ENCODE measurements at places on chromosomes 2 and 18. TPM values are rescaled to one million over a fixed set of nuclear protein-coding genes. Genes with fewer than 3 reads are reported as not detected.

DNA sequence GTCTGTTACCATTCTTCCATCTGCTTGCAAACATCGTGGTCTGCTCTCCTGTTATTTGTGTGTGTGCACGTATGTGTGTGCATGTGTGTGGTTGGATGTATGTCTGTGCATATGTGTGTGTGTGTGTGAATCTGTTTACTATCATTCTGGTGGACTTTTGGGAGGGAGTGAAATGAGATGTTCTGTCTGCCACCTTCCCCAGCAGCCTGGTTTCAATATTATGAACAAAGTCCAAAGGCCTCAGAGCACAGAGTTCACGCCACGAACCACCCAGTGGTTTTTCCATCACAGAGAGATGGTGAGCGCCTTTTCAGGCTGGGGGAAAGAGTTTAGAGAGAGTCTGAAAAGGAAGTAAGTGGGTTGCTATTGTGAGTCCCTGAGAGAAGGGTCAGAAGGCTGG, 67.1 kb upstream of the YWHAQ start:
- no peaks in the 10 kb centered on the region for H3K4me1 ChIP-seq
- no peak overlapping the region for H3K27ac ChIP-seq
- no peak overlapping the region for H3K4me3 ChIP-seq
- H3K36me3 ChIP-seq = no peaks in the 10 kb centered on the region
- H3K27me3 ChIP-seq = no peaks in the 10 kb centered on the region

Gene VIL1
- polyA plus RNA-seq = not detected

DNA sequence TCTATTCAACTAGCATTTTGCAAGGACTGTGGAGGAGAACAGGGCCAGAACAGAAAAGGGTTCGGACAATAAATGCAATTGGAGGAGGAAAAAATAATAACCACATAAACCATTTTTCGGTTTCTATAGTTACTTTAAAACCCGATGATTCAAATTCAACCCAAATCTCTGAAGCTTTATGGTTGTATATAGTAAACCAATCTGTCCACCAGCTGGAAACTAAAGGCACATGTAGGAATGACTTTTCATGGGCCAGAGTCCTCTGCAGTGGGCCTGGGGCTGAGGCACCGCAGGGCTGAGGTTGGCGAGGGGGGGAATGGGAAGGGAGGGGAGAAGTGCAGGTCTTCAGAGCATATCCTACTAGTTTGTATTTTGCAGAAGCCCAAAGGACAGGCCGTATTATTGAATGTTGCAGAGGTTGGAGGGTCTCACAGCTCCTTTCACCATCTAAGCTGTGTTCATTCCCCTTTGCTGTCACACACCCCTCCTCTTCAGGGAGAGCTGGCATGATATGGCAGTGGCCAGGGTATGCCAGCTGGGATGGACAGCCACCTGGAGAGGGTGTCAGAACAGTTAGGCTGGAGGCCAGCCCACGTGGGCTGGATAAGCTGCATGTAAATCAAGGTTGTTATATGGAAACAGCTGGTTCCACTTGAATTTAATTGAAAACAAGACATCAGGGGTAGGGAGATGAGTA, 267.1 kb downstream of the PRKCE start:
- peaks cover 5% of the 10 kb centered on the region for H3K4me1 ChIP-seq
- H3K27ac ChIP-seq = no peak overlapping the region
- no peak for DNase-seq
- H3K4me3 ChIP-seq = no peak overlapping the region

Gene LYG1
- 1.7 TPM for polyA plus RNA-seq

GRCh38 chr18:29147944-29148343, 971.0 kb upstream of the CDH2 start:
- H3K4me1 ChIP-seq = peaks cover 1% of the 10 kb centered on the region
- no peak overlapping the region for H3K4me3 ChIP-seq
- no peak overlapping the region for H3K27ac ChIP-seq
- no peaks in the 10 kb centered on the region for H3K27me3 ChIP-seq
- H3K36me3 ChIP-seq = no peaks in the 10 kb centered on the region

Gene HES6
- polyA plus RNA-seq = 2.2 TPM

DNA sequence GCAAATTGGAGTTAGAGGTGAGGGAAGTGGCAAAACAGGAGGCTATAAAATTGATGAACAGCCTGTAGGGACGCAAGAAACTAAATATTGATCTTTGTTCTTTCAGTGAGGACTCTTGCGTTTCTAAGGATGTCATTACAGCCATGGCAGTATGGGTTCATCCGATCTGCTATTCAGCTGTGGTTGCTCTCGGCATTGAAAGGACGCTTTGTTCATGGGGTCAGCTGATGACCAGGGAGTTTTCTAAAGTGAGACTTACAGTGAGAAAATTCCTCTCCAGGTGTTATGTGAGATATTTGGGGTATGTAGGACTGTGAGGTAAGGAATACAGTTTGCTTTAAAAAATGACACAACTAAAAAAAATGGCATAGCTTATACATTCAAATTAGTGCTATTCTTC, 52.7 kb upstream of the PELI1 start:
- H3K27ac ChIP-seq = no peak overlapping the region
- H3K4me1 ChIP-seq = no peaks in the 10 kb centered on the region
- DNase-seq = no peak
- H3K4me3 ChIP-seq = no peak overlapping the region

- H3K4me3 ChIP-seq = no peak overlapping the region
- no peaks in the 10 kb centered on the region for H3K36me3 ChIP-seq
- no peak overlapping the region for H3K27ac ChIP-seq
These were observed 5.9 kb downstream of the OBSL1 start for GRCh38 chr2:219565130-219566080.

- no peaks in the 10 kb centered on the region for H3K36me3 ChIP-seq
- no peaks in the 10 kb centered on the region for H3K27me3 ChIP-seq
- H3K27ac ChIP-seq = peak overlapping the region; percentile 12
- DNase-seq = peak; percentile 72
These were observed 437.4 kb downstream of the MEIS1 start for GRCh38 chr2:66872081-66872985.

Gene SATB2
- polyA plus RNA-seq = 0.62 TPM

Gene CNGA3
- polyA plus RNA-seq = not detected

DNA sequence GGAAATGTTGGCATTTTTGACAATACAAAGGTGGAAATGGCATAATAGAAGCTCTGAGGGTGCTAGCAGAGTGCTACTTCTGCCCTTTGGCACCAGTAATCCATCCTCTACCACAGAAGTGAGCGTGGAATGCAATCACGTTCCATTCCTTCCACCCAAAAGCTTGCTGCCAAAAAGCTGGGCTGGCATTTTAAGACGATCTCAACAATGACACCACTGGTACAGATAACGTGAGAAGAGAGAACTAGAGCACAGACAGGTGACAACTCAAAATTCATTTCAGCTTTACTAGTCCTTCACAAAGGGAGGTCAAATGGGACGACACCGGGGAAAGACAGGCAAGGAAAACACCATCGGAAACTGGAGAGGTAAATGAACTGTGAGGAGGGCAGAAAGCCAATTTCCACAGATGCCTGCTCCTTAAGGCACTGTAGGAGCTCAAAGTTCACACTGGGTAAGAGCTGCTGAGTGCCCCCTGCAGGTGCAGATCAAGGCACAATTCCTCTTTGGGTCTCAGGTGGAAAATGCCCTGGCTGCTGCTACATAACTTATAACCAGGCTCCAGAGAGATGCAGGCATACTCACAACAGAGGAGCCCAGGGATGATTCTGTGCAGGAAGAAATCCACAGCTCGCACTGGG, 50.7 kb upstream of the RNU4ATAC start:
- H3K4me1 ChIP-seq = no peaks in the 10 kb centered on the region
- no peaks in the 10 kb centered on the region for H3K27me3 ChIP-seq
- DNase-seq = peak; percentile 44
- no peaks in the 10 kb centered on the region for H3K36me3 ChIP-seq

Gene ZNF407
- 3.7 TPM for polyA plus RNA-seq

Gene PLCD4
- 2.2 TPM for polyA plus RNA-seq

DNA sequence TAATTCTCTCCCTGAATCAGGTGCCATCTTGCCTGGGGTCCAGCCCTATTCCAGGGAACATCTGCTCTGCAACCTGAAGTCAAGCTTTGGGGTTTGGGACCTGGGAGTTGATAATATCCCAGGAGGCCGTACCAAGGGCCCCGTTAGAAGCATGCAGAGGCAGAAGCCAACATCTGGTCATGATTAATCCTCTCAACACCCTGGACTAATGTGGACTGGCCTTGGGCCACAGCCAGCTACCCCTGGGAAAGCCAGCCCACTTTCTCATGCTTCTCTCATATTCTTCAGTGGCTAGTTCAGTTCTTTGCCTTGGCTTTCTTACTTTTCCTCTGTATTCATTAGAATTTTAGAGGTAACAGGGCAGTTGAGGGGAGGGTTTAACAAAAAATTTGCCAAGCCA, 515.6 kb upstream of the NRP2 start:
- no peak overlapping the region for H3K4me3 ChIP-seq
- H3K27me3 ChIP-seq = no peaks in the 10 kb centered on the region
- H3K27ac ChIP-seq = no peak overlapping the region
- peaks cover 6% of the 10 kb centered on the region for H3K4me1 ChIP-seq
- no peaks in the 10 kb centered on the region for H3K36me3 ChIP-seq

- peak overlapping the region; percentile 99 for H3K27ac ChIP-seq
- peak; percentile 68 for DNase-seq
- H3K4me3 ChIP-seq = peak overlapping the region; percentile 95
These were observed 19.1 kb upstream of the IL18R1 start for GRCh38 chr2:102336502-102336945.

GRCh38 chr18:59502274-59503175, 143.5 kb upstream of the LMAN1 start:
- DNase-seq = no peak
- no peaks in the 10 kb centered on the region for H3K27me3 ChIP-seq
- no peaks in the 10 kb centered on the region for H3K4me1 ChIP-seq
- no peak overlapping the region for H3K27ac ChIP-seq
- H3K36me3 ChIP-seq = no peaks in the 10 kb centered on the region
- no peak overlapping the region for H3K4me3 ChIP-seq

DNA sequence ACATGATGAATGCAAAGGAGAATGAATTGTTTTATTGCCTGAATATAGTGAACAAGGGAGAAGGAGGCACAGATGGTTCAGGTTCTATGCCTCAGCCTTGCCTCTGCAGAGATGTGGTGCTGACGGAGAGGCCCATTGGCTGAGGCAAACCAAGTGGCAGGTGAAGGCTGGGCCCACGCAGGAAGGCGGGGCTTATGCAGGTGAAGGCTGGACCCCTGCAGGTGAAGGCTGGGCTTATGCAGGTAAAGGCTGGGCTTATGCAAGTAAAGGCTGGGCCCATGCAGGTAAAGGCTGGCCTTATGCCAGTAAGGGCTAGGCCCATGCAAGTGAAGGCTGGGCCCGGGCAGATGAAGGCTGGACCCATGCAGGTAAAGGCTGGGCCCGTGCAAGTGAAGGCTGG, 414.7 kb downstream of the LRATD1 start:
- H3K4me1 ChIP-seq = no peaks in the 10 kb centered on the region
- no peak for DNase-seq

Gene TCF7L1
- polyA plus RNA-seq = 8.5 TPM

DNA sequence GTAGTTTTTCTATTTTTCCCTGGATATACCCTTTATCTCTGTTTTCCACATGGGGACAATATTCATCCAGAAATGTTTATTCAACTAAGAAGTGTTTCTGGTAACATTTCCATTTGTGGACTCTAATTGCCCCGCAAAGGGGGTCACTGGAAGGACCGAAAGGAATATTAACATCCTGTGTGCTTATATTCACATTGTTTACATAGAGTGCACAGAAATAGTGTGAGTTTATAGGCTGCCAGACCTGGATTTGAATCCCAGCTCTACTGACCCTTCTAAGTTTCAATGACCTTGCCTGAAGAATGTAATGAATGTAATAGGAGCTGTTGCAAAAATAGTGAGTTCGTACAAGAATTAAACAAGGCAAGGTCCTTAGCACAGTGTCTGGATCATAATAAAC, 152.9 kb upstream of the NCKAP5 start:
- H3K27me3 ChIP-seq = no peaks in the 10 kb centered on the region
- H3K36me3 ChIP-seq = no peaks in the 10 kb centered on the region
- no peak overlapping the region for H3K4me3 ChIP-seq
- no peak overlapping the region for H3K27ac ChIP-seq
- DNase-seq = no peak

- H3K27ac ChIP-seq = no peak overlapping the region
- no peaks in the 10 kb centered on the region for H3K36me3 ChIP-seq
- H3K4me3 ChIP-seq = no peak overlapping the region
These were observed 408.0 kb upstream of the RGPD4 start for GRCh38 chr2:107418708-107419107.

DNA sequence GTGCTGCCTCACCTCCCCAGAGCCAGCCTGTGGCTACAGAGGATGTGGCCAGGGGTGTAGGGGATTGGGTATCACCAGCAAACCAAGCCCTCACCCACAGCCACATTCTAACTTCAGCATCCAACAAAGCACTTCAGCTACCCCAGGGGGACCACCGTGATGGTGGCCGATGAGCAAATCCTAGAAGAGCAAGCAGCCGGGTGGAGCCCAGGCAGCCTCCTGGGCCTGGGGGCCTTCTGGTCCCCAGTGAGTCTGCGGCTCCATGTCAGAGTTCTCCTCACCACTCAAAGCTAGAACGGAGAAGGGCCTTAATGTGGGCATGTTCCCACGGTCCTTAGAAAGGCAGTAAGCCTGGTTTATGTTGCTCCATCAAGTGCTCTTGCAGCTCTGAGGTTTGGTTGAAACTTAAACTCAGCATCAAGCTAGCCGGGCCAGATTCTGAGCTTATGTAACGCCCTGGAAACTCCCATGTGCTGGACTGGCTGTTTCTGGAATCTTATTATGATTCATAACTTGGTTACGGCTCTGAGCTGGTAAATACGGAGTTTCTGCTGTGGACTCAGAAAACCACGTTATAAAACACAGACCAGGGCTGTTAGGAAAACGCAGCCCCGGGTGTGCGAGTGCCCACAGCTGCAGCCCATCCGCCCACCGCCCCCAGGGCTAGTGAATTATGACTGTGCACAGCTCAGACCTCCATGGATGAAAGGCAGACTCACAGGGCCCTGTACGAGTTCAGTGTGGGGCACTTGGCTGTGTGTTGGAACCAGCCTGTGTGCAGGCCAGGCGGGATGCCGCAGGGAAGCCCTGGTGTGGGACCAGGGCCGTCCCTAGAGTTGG, 99.8 kb downstream of the SEPTIN10 start:
- no peak overlapping the region for H3K27ac ChIP-seq
- H3K36me3 ChIP-seq = no peaks in the 10 kb centered on the region
- H3K4me1 ChIP-seq = no peaks in the 10 kb centered on the region
- DNase-seq = no peak

DNA sequence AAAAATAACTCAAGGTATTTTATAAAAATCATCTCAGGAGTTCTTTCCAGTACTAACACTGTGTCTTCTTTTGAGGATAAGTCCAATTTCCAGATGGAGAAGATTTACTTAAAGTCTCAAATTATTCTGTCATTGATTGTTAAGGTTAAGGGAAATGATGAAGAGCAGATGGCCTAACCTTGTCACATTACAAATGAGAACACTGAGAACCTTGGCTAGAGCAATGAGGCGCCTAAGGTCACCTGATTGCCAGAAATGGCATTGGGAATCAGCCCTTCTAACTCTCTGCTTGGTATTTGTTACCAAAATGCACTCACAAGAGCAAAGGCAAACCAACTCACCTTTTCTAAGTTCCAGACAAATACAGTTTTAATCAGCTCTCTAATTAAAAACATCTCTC, 835.1 kb downstream of the RNF144A start:
- H3K4me3 ChIP-seq = no peak overlapping the region
- no peaks in the 10 kb centered on the region for H3K36me3 ChIP-seq
- no peaks in the 10 kb centered on the region for H3K4me1 ChIP-seq
- DNase-seq = no peak

GRCh38 chr2:62624855-62625254, 80.7 kb upstream of the EHBP1 start:
- no peaks in the 10 kb centered on the region for H3K27me3 ChIP-seq
- DNase-seq = no peak
- H3K27ac ChIP-seq = no peak overlapping the region
- no peak overlapping the region for H3K4me3 ChIP-seq

Gene MALL
- 31.5 TPM for polyA plus RNA-seq

GRCh38 chr2:11074246-11074820, 80.9 kb upstream of the SLC66A3 start:
- no peaks in the 10 kb centered on the region for H3K27me3 ChIP-seq
- no peak for DNase-seq
- H3K4me1 ChIP-seq = peaks cover 17% of the 10 kb centered on the region
- no peaks in the 10 kb centered on the region for H3K36me3 ChIP-seq
- no peak overlapping the region for H3K27ac ChIP-seq

Measured in endothelial cell of umbilical vein (primary cell).